Left renal cortex interstitium (tissue), 4 donors: ENCODE measurements at places on chromosomes 5 and 9.

- DNase-seq = no peak
These were observed 6.3 kb downstream of the RBM27 start for GRCh38 chr5:146209714-146210113.

- no peak for DNase-seq
These were observed 9.0 kb downstream of the LPAR1 start for GRCh38 chr9:111029260-111029659.

DNA sequence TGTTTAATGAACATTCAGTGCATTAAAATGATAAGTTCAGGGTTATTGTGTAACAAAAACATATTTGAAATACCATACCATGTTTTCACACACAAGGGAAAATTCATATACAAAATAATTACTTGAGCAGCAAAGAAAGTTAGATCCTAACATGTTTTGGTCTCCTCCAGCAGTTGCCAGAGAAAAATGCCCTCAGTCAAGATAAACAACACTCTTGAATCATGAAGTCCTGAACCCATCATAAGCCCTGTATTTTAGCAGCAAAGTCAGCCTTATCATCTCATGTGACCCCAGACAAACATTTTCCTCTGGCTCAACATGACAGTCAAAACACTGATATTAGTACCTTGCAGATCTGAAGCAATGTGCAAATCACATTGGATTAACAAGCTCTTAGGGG is 1541.1 kb upstream of the WWC1 start:
- no peak for DNase-seq

- no peak for DNase-seq
These were observed 485 bp downstream of the FAM53C start for GRCh38 chr5:138338411-138339090.

- DNase-seq = no peak
These were observed 273.9 kb downstream of the GADD45G start for GRCh38 chr9:89878687-89879086.

DNA sequence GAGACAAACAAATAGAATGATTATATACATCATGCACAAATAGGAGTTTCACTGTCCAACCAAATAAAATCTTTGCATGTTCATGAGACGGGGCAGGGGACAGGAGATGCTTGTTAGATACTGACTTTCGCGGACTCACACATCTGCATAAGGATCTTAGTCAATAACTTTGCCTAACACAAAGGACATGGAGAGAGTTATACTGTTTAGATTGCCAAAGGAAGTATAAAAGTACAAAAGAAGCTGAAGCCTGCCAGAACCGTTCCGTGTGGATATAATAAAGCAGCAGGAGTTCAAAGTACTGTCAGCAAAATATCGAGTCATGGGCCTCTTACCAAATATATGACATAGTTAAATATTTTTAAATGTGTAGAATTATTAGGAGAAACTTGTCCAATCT is 1148.4 kb downstream of the EFNA5 start:
- no peak for DNase-seq

GRCh38 chr5:151757233-151758140 is 944 bp downstream of the ATOX1 start:
- DNase-seq = no peak

- DNase-seq = no peak
These were observed 670 bp downstream of the EDIL3 start for GRCh38 chr5:84383816-84384603.

DNA sequence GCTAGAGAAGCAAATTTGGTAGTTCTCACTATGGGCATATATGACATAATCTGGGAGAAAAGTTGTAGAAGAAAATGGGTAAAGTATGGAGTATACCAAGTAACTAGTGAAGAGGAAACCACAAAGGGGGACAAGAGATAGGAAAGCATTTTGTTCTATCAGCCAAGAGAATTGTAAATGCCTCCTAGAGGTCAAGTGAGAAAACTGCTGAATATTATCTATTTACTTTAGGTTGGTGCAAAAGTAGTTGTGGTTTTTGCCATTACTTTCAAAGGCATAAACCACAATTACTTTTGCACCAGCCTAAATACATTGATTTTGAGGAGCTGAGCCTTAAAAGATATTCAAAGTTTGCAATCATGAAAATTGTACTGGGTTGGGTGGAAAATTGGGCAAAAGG is 126.7 kb upstream of the GRHPR start:
- no peak for DNase-seq

DNA sequence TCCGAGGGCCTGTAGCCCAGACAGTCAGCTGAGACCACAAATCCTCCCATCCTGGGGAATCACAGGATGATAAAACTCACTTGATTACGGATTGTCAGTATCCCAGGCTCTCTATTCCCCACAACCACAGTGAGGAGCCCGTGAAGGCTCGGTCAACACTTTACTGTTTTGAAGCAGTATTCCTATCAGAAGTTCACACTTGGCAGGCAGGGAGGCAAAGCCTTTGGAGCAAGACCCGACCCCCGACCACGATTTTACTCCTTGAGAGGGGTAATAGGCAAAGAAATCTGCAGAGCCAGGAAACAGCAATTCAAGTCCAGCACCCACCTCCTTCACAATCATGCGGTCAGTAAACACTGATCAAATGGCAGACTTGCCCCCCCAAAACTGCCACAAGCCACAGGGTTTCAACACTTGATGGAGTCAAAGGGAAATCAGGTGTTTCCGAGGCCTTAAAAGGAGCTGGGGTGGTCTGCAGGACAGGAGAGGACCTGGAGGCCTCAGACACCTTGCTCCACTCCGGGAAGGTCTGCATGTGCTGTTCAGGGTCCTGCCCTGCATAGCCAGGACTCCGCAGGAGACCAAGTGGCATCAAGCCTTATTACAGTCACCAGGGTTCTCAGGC is 25.2 kb downstream of the BICD2 start:
- DNase-seq = no peak

- no peak for DNase-seq
These were observed 13.2 kb upstream of the NR4A3 start for GRCh38 chr9:99808454-99808853.

DNA sequence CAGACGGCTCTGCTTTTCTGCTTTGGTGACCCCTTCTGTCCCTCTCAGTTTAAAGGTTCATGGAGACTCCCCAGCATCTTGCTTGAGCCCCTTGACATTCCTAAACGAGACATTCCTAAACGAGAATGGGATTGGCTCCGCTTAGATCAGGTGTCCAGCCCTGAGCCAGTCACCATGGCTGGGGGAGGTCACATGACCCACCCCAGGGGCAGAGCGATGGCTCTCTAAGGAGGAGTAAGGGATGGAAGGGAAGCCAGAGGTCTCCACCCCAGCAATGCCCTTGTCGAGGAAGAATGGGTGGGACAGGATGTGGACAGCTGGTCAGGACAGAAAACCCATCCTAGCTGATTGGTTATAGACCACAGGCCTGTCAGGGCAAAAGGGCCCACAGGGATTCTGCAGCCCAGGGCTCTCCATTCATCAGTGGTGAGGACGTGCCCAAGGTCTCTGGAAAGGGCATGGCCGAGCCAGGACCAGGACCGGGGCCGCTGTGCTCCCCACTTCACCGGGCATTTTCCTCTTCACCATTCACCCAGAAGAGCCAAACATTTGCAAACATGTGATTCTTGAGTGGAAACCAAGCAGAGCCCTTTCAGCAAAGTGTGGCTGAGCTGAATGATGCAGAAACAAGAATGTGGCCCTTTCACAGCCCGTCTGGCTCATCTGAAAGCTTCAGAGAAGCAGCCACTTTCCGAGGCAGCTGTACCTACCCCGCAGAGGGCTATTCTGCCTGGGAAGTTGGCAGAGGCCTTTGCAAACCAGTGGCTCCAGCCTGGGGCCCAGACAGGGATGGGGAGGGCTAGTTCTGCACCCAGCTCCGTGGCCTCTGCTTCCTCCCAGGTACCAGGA is 19.8 kb upstream of the AIF1L start:
- no peak for DNase-seq

DNA sequence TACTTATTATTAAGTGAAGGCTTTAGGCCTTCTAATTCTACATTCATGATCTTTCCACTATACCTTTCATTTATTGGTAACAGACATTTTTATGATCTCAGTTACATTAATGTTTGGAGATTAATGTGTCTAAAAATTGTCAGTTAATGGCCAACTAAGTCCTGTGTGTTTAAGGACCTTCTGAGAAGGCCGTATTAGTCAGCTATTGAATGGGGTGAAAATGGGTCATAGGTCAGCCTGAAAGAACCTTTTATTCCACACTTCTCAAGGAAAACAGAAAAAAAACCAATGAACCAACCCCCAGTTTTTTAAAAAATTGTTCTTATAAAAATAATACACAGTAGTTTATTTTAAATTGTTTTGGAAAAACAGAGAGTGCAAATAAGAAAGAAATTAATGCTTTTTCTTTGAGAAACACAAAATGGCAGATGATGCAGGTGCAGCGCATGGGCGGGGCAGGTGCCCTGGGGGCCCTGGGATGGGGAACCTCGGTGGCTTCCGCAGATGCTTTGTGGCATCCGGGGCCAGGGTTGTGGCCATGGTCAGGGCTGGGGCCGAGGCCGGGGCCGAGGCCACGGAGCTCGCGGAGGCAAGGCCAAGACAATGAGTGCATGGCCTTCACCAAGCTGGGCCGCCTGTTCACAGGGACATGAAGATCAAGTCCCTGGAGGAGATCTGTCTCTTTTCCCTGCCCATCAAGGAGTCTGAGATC is 141.9 kb downstream of the SPATA31D1 start:
- no peak for DNase-seq

- no peak for DNase-seq
These were observed 94.7 kb downstream of the YTHDC2 start for GRCh38 chr5:113608113-113608596.

- DNase-seq = no peak
These were observed 71.7 kb upstream of the TBCA start for GRCh38 chr5:77847814-77848290.

DNA sequence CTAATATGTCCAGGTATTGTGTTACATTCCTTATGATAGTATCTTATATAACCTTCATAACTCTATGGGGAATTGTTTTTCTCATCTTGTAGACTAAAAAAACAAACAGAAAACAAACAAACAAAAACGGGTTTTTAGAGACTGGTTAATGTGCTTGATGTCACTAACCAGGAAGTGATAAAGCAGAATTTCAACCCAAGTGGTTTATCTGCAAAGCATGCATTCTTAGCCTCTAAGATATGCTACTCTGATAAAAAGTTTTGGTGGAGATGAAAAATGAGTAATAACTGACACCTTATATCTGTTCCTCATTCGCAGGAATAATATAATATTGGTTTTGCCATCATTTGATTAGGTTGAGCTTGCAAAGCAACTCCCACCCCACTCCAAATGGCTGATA is 53.4 kb downstream of the PUM3 start:
- DNase-seq = no peak

GRCh38 chr5:160092514-160092913 is 26.7 kb downstream of the PWWP2A start:
- no peak for DNase-seq

- DNase-seq = no peak
These were observed 50.9 kb upstream of the CEMIP2 start for GRCh38 chr9:71819115-71819739.

DNA sequence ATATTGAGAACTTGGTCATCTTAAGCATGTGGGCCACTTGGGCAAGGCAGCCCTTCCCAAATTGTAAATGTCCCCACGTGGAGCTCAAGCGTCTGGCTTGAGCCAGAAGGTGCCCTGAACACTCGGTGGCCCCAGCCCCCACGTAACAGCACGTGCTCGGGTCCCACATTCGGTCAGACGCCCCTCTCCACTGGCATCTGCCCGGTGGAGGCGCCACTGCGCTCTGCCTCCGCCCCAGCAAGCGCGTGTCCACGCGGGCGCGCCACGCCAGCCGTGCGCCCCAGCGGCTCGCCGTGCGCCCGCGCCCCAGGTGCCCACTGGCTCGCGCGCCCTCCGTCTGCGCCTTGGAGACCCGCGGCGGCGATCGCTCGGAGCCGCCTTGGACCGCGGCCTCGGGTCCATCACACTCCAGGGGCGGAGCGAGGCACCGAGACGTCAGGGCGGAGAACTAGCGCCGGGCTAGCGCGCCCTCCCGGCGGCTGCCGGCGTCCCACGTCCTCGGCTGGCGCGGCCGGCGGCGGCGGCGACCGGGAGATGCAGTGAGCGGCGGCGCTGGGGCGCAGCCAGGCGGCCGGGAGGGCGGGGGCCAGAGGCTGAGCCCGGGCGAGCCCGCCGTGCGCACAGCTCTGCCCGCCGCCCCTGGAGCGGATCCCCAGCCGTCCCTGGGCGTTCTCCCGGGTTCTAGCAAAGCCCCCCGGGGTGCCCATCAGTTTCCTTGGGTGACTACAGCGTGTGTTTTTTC is at the start of gene PALM2AKAP2:
Gene PALM2AKAP2, plus strand, starts transcription at position 488 of the 742 bp plus-strand sequence. CDS start 291 bp downstream, outside the sequence.
- no peak for DNase-seq

DNA sequence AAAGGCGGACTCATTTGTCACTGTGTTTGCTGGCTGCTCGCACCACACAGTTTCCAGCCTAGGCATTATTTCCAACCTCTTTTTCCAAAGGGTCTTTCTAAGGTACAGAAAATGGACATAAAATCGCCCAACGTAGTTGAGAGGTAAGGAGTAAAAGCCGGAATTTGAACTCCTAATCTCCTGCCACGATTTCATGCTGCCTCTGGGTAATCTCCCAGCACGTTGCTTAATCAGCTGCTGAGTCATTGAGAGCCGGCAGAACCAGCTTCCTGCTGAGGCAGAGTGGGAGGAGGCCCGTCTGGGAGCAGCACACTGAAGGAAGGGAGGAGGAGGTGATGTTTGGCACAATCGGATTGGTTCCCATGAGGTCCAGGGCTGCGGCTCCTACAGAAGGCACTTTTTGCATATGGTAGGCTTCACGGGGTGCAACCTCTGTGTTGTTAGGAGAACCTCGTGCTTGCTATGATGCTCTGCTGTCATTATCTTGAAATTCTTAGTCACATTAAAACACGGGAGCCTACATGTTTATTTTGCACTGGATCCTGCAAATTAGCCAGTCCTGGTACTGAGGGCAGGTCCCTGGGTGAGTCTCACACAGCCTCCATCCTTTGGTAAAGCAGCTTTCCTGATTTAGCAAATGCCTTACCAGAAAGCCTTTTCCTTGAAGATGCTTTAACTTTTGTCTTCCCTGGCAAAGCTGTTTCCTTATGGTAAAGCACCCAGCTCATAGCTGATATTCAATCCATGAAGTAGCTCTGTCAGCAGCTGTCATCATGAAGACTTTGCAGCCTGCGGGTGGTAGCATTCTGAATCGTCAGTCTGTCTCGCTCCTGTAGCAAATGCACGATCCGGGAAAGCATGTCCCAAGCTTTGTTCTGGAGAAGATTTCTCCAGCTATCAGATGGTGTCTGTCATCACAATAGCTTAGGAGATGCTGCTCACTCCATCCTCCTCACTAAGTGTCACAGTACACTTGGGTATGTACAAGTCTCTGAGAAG is 191.6 kb upstream of the MSX2 start:
- DNase-seq = no peak

DNA sequence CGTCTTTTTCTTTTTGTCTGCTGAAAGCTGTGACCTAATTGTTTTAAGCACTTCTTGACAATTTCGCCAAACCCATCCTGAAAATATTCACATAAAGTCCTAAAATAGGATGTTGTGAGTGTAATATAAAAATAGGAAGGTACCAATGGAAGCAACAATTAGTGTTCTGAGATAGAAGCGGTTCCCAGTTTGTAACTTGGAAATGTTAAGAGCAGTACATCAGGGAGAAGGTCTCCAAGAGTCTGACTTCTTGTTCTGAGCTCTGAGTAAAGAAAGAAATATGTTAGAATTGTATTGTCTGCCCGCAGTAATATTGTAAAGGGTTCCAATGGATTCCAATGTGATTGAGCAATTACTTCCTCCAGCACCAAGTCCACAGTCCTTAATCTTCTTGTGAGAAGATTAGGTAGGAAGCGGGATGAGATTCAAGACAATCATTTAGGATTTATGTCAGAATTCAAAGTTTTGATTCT is 3.9 kb downstream of the VCAN start:
- DNase-seq = no peak
